ENCODE measurements at places on chromosomes 4 and X. TPM values are rescaled to one million over a fixed set of nuclear protein-coding genes. Genes with fewer than 3 reads are reported as not detected.

MAP3K15 gene
- total RNA-seq: 0.32 TPM

AKAP14 gene
- total RNA-seq: not detected

XAGE2 gene
- total RNA-seq: not detected

MAOB gene
- total RNA-seq: not detected

CCDC158 gene
- not detected for total RNA-seq

MAGEA10 gene
- not detected for total RNA-seq

SPANXD gene
- not detected for total RNA-seq

MUC7 gene
- total RNA-seq: not detected

AKAP17A gene
- total RNA-seq: 66.8 TPM

PDLIM3 gene
- not detected for total RNA-seq

PAK3 gene
- total RNA-seq: 0.46 TPM

AADAT gene
- 0.19 TPM for total RNA-seq

JAKMIP1 gene
- total RNA-seq: 12.4 TPM

AWAT2 gene
- total RNA-seq: not detected

TEC gene
- 1.7 TPM for total RNA-seq

NDST3 gene
- not detected for total RNA-seq

XAGE1A gene
- total RNA-seq: not detected

TBX22 gene
- not detected for total RNA-seq

MSANTD1 gene
- 0.21 TPM for total RNA-seq

PLXNB3 gene
- total RNA-seq: 0.48 TPM

XKRX gene
- not detected for total RNA-seq

HUWE1 gene
- total RNA-seq: 427 TPM

NRK gene
- total RNA-seq: not detected

XAGE3 gene
- not detected for total RNA-seq
